Psoas muscle (tissue), 8 donors: ENCODE measurements at places on chromosomes 4 and X. TPM values are rescaled to one million over a fixed set of nuclear protein-coding genes. Genes with fewer than 3 reads are reported as not detected.

The ATP2B3 gene
- total RNA-seq: not detected

GRCh38 chrX:121333942-121334341 lies 286.5 kb downstream of the GLUD2 start:
- DNase-seq: no peak

The AFM gene
- not detected for total RNA-seq

The CT47C1 gene
- not detected for total RNA-seq

- DNase-seq: no peak
Measured at GRCh38 chr4:15898902-15899301, 39.6 kb downstream of the FGFBP1 start.

The CNKSR2 gene
- 0.36 TPM for total RNA-seq

- no peak for DNase-seq
Measured at GRCh38 chr4:4412641-4413372, 25.9 kb downstream of the NSG1 start.

DNA sequence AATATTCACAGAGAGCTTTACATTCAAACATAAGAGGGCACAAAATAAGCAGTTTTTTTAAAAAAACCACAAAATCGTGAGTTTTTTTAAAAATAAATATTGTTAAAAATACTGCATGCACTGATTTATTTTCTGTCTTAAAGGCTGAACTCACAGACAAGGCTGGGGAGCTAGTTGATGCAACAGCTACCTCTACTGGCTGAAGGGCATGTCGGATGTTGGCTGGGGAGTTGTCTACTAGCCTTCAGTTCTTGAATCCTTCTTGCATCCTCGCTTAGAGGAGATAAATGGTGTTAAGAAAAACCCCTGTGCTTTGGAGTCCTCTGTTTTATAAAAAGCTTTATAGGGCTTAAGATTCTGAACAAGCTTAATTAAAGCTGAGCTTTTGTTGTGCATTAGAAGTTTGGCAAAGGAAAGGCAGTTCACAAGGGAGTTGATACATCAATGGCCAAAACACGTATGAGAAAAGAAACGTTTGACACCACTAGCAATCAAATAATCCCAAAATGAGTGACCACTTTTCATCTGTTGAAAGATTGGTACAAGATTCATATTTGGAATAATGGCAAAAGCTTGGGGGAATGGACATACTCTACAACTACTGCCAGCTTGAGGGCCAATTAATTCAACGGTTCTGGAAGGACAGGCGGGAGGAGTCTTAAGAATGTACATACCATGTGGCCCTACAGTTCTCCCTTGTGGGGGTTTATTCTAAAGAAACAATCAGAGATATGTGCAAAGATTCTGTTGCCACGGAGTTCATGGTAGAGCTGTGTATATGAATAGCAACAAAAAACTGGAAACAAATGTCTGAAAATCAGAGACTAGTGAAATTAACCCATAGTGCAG lies 94.7 kb downstream of the SEL1L3 start:
- DNase-seq: no peak

- DNase-seq: no peak
Measured at GRCh38 chr4:86554646-86555045, 39.5 kb upstream of the PTPN13 start.

- no peak for DNase-seq
Measured at GRCh38 chr4:71772592-71772991, 11.3 kb downstream of the GC start.

GRCh38 chr4:1795299-1796195 lies 2.5 kb downstream of the FGFR3 start:
- no peak for DNase-seq

DNA sequence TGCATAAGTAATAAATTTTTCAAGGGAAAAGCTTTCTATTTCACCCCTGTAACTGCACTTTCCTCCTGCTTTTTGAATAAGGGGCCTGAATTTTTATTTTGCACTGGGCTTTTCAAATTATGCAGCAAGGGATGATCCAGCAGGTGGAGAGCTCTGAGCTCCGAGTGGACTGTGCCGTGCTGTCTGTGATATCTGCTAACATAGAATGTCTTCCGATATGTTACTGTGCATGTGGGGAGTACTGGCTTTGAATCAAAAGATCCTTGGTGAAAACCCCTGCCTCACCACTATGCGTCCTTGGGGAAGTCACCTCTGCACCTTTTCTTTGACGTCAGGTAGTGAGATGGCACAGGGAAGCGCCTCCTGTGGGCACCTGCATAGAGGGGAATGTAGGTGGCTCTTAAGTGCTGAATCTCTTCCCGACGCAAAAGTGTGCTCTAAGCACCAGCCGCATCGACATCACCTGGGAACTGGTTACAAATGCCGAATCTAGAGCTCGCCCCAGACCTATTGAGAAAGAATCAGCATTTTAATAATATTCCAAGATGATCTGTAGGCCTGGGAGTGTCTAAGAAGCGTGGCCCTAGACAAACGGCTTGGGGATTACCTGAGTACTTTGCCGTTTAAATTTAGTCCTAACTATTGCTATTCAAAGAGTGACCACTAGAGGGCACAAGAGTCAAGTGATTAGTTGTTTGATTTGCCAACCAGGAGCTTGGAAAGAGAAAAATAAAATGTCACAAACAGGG lies 19.2 kb upstream of the WFS1 start:
- no peak for DNase-seq

DNA sequence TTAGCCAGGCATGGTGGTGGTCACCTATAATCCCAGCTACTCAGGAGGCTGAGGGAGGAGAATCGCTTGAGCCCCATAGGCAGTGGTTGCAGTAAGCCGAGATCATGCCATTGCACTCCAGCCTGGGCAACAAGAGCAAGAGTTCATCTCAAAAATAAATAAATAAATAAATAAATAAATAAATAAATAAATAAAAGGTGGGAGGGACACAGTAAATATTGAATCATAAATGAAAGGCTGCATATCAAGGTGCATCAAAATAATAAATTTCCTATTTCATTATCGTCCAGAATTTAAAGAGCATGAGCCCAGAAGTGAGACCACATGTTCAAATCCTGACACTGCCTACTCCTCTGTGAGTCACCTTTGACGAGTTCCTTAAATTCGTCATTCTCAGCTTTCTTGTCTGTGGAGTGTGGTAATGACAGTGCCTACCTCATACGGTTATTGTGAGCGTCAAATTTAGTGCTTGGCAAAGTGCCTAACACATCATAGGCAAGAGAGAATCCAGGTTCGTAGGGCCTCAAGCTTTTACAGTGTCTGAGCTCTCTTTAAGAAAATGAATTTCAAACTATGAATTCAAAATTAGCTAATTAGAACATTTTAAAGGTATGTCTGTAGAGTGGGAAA lies 49.9 kb downstream of the IL15 start:
- DNase-seq: no peak

DNA sequence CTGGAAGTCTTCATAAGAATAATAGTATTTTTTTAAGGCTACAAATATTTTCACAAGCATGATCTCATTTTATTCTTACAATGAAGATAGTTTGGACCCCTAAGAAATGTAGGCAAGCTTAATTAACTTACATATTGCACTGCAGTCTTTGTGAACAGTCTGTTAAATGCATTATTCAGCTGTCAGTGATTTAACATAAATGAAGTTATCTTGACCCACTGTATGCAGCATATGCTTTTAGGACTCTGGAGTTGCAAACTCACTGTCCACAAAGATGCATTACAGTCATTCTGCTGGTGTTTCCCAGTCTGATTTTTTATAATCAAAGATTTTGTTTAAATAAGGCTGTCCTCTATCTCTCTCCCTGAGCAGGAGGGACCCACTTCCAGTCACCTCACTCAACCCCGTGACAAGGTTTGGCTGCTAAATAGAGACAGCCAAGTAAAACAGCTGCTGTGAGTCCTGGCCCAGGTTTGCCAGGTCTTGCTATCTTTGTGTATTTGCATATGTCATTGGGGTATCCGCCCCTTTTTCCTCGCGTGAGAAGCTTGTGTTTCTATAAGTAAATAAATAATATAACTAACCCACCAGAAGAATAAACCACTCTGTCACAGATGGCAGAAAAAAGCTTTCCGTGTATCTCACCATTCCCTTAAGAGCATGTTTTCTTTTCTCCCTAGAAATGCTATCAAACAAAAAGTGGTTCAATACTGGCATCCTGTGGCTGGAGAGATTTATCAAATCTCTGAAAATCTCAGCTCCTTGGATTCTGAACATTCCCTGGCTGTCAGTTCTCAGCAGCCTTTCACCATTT lies 67.0 kb downstream of the SLC7A11 start:
- no peak for DNase-seq

The NPY1R gene
- total RNA-seq: 0.55 TPM

DNA sequence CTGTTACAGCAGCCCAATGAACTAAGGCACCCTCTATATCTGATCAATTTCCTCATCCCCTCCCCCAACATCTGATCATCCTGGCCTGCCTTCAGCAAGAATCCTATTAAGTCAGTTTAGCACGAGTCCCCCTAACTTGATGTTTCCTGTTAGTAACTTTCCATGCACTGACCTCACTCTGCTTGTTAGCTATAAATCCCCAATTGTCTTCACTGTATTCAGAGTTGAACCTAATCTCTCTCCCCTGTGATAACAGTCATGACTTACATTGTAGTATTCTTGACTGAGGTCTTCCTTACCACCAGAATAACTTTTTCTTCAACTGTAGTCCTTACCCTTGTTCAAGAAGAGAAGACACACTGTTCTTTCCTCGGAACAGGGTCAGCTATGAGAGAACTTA lies 8.5 kb downstream of the ANXA5 start:
- no peak for DNase-seq
